ENCODE measurements at places on chromosomes 1 and 21.

GRCh38 chr1:111496398-111496797 is 7.0 kb downstream of the ADORA3 start:
- no peak for DNase-seq

GRCh38 chr1:107919953-107920352 is 45.0 kb downstream of the VAV3 start:
- no peak for DNase-seq

- DNase-seq = peak; percentile 41
Measured at GRCh38 chr1:236281198-236281653, 532 bp downstream of the ERO1B start.

- peak; percentile 59 for DNase-seq
Measured at GRCh38 chr1:178774263-178774662, 49.2 kb downstream of the RALGPS2 start.

DNA sequence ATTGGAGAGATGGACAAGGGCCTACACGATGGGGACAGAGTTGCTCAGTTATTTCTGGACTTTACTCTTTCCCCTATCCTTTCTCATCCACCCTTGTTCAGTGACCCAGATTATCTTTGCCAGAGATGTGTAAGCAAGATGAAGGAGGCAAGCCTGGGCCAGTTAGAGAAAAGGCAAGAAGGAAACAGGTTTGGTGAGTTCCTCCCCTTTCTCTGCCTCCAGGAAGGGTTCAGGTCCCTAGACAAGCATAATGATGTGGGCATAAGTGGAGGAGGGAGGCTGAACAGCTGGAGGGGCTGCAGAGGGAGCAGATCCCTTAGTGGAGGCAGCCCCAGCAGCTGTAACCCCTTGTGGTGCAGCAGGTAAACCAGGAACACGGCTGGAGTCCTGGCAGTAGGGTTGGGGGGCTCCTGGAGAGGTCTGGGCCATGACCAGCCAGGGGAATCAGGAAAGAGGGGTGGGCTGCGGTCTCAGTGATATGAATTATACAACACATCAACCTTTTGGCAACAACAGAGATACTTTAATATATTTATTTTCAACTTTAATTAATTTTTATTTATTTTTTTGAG is 9.2 kb upstream of the CDC42 start:
- DNase-seq = no peak

- no peak for DNase-seq
Measured at GRCh38 chr1:61271412-61271789, 189.0 kb downstream of the NFIA start.

DNA sequence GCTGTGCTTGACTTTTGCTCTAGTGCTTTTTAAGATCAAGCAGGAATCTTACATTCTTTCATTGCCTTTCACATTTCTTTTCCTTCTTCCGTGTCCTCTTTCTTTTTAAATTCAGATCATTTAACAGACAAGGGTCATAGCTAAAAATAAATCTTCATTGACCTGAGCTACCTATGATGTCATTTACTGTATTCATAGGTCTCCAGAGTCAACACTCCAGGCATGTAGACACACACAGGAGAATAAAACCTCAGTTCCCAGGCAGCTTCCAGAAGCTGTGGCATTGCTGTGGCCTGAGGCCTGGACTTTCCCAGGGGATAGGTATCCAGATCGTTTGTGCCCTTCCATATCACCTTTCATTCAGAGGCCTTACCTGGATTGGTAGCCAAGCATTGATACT is 38.5 kb upstream of the ENAH start:
- no peak for DNase-seq

- DNase-seq = no peak
Measured at GRCh38 chr1:29786791-29787732, 550.7 kb downstream of the PTPRU start.

- no peak for DNase-seq
Measured at GRCh38 chr1:150628766-150629114, 672 bp downstream of the ENSA start.

- no peak for DNase-seq
Measured at GRCh38 chr1:226691247-226691646, 47.8 kb downstream of the ITPKB start.

- peak; percentile 72 for DNase-seq
Measured at GRCh38 chr1:206457408-206458120, 12.7 kb upstream of the IKBKE start.

DNA sequence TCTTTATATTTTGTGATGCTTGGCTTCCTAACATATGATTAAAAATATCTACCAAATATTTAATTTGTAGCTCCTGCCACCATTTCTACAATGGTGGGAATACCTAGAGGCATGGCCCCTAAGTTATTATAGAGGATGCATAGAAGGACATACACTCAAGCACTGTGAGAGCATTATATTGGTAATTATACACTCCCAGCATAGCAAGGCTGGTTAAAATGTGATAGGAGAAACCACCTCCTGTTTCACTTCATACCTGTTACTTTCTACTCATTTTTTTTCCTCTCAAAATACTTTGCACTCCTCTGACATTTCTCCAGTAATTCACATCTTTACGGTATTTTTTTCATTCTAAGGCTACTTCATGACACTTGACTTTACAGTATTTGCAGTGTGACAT is 92.9 kb downstream of the HS2ST1 start:
- no peak for DNase-seq
